ENCODE measurements at places on chromosomes 2 and 18.

DNA sequence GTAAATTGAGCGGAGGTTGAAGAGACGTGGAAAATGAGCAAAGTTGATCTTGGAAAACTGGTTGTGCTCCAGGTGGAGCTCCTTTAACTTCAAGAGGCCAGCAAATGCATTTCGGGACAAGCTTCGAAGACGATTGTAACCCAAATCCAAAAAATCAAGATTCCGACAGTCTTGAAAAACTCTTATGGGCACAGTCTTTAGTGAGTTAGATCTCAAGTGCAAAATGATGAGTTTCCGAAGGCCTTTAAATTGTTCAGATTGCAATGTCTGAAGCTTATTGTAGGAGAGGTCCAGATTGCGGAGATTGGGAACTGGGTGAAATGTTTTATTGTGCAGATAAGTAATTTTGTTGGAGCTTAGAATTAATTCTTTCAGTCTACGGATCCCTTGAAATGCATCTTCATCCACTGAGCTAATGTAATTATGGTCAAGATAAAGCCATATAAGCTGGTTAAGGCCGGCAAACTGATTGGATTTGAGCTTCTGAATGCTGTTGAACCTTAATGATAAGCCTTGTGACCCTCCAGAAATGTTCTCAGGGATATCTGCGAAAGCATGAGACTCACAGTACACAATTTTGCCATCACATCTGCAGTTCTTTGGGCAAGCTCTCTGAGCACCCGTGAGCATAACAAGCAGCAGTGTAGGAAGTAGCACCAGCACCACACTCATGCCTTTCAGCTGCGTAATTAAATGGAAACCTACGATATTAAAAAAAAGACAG lies 2.9 kb downstream of the LRRTM4 start:
- no peak for DNase-seq

DNA sequence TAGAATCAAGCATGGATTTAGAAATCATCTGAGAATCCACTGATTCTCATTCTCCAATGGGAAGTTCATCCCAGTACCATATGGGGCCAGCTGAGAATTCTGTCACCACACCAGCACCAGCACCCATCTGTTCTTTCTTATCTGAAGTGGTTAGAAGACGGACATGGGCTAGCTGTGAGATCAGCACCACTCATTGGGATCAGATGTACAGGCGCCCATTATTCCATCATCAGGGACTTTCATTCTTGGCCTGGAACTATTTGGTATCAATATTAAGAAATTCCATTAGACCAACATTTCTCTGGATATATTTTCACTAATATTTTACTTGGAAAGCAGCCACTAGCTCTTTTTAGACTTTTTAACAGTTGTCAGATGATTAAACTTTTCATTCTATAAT lies 185.9 kb upstream of the LINC00305 start:
- DNase-seq: no peak

DNA sequence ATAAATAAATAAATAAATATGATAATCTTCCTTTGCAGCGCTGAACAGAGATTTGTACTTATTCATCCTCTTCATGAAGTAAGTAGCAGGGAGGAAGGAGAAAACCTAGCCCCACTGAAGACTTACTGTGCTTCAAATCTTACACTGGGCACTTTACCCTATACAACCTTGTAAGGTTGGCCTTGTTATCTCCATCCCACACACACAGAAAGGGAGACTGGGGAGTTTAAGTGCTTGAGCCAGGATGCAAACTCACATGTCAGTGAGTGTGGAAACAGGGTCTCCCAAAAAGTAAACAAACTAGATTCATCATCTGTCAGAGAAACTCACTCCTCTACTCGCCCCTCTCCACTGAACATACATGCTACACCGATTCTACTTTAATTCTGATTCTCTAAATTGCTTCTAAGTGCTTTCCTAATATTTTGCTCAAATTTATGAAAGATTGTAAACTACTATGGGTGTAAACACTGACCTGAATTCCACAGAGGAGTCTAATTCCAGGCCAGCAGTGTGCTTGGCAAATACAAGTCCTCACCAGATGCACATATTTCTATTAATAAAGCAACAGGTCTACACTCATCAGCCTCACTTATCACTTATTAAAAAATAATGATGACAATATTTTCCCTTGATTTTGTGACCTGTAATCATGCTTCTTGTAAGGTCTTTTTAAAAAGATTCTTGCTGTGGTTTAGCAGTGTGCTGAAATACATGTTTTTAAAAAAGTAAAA lies 155.5 kb downstream of the TCF4 start:
- DNase-seq: no peak

GRCh38 chr2:155250800-155251199 lies 552.3 kb downstream of the KCNJ3 start:
- no peak for DNase-seq

GRCh38 chr2:227029426-227030105 lies 134.4 kb downstream of the COL4A4 start:
- DNase-seq: no peak

DNA sequence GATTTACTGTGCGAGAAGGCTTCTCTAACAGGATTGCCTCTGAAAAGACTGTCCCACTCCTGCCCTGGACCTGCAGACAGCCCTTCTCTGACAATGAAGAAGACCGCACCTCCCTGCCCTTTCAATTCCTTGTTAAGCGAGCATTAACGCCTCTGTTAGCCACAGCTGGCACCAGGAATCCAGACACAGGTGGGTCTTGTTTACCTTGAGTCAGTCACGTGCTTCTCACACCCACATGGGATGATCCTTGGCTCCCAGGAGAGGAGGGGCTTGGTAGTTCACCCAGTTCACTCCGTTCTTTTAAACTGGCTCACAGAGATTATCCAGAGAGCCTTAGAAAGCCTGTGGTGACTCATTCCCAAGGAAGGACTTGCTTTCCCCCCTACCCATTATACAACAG lies 410.5 kb upstream of the MEIS1 start:
- DNase-seq: no peak

DNA sequence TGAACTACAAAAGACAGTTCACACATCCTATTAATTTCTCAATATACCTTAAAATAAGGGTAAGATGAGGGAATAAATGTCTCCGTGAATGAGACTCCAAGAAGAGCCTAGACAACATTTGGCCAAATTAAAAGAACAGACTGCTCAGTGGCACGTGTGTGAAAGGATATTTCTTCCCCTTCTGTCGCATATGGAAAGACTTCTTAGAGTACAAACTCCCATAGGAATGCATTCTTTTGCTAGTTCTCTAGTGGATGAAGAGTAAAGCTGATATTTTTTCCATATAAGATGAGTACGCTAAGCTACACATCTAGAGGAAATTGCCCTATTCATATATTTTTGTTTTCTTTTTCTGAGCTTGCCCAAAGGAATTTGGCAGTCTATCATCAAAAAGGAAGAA lies 710.0 kb upstream of the ID2 start:
- no peak for DNase-seq

GRCh38 chr18:59897321-59897954 lies 2.4 kb upstream of the PMAIP1 start:
- DNase-seq: no peak

- no peak for DNase-seq
These were observed 1.2 kb upstream of the ALPK2 start for GRCh38 chr18:58630071-58630470.

- DNase-seq: no peak
These were observed 17.1 kb upstream of the TMEM178A start for GRCh38 chr2:39648580-39648979.

DNA sequence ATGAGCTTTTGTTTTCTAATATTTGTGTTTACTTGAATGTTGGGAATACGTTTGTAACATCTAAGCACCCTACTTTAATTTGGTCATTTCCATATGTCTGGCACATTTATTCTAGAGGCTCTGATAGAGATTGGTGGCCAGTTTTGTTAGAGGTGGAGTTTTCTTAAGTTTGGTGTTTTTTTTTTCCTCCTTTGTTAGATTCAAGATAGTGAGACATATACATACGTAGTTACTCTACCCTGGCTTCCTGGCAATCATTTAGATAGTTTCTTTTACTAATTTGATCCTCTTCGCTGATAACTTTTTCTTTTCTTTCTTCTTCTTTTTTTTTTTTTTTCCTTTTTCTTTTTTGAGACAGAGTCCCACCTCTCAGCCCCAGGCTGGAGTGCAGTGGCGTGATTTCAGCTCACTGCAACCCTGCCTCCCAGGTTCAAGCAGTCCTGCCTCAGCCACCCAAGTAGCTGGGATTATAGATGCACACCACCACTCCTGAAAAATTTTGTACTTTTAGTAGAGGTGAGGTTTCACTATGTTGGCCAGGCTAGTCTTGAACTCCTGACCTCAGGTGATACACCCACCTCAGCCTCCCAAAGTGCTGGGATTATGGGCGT lies 26.6 kb downstream of the SMCHD1 start:
- DNase-seq: no peak

- DNase-seq: no peak
These were observed 103.4 kb downstream of the ALPK2 start for GRCh38 chr18:58525517-58525916.

GRCh38 chr2:28623582-28624405 lies 127.8 kb upstream of the PPP1CB start:
- DNase-seq: no peak

DNA sequence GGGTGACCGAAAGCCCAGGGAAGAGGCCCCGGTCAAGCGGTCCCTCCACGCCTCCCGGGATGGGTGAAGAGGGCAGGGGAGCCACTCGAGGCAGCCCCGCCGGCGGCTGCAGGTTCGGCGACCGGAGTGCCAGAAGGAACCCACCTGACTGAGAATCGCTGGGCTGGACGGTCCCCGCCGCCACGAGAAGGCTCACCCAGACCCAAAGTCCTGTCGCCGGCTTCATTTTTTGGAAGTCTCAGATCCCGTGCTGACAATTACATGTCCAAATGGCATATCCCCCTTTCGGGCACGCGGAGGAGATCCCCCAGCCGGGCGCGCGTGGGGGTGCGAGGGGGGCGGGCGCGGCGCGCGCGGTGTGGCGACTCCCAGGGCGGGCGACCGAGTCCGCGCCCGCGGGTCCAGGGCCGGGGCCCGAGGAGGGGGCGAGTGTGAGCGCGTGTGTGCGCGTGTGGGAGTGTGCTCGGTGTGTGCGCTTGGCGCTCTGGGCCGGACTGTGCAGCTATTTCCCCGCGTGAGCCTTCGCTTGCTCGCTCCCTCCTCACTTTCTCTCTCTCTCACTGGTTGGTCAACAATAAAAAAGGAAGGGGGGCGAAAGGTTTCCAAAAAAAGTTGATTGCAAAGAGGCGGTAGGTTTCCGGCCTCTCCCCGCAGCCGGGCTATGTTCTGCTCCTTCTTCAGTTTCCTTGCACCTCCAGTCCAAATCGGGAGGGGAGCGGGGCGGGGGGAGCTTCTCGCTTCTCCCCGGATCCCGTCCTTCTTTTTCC lies at the start of gene ERBB4:
Gene ERBB4 (minus strand): TSS at position 498 of the 767 bp plus-strand sequence. CDS start 272 bp downstream, at position 226.
- DNase-seq: no peak

DNA sequence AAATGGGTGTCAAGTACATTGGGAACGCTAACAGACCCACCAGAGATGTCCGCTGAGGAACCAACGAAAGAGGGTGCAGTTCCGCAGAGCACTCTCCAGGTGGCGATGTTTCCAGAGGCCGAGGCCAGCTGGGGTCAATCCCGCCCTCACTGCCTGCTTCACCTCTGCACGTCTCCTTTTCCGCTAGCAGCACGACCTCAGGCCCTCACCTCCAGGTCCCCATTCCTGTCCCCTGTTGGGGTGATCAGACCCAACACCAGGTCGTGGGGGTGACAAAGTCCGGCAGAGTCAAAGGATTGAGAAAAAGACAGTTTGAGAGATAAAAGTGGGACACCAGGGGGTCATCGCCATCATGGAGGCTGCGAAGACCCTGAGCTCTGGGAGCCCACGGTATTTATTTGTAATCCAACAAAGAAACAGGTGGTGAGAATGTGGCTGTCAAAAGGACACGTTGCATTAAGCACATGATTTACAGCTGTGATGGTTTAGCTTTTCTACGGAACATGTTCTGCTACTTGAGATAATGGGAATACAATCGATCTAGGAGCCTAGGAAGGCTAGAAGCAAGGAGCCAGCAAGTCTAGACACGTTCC lies 27.3 kb downstream of the ZAP70 start:
- no peak for DNase-seq

All from stimulated activated CD8-positive, alpha-beta memory T cell treated with anti-CD3 and anti-CD28 coated beads, Interleukin-4, amount 100 ng/mL, for 4 hours (primary cell).